ENCODE measurements at places on chromosomes 6 and 20. TPM values are rescaled to one million over a fixed set of nuclear protein-coding genes. Genes with fewer than 3 reads are reported as not detected.

The CAGE1 gene
- not detected for total RNA-seq

The GRIK2 gene
- 0.72 TPM for total RNA-seq

DNA sequence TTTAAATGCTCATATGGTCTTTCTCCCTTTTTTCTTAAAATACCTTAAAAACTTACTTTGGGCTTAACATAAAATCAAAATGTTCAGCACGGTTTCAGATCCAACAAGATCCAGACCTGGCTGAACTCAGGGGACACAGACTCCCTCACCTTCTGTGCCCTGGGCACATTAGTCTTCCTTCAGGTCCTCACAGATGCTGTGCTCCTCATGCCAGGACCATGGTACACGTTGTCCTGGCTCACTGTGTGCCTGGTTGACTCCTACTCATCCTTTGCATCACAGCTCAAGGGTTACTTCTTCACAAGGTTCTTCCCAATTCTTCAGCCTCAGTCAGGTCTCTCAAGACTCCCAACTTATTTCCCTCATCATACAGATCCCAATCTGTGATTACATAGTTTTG is 73.6 kb upstream of the TCF21 start:
- DNase-seq: no peak

DNA sequence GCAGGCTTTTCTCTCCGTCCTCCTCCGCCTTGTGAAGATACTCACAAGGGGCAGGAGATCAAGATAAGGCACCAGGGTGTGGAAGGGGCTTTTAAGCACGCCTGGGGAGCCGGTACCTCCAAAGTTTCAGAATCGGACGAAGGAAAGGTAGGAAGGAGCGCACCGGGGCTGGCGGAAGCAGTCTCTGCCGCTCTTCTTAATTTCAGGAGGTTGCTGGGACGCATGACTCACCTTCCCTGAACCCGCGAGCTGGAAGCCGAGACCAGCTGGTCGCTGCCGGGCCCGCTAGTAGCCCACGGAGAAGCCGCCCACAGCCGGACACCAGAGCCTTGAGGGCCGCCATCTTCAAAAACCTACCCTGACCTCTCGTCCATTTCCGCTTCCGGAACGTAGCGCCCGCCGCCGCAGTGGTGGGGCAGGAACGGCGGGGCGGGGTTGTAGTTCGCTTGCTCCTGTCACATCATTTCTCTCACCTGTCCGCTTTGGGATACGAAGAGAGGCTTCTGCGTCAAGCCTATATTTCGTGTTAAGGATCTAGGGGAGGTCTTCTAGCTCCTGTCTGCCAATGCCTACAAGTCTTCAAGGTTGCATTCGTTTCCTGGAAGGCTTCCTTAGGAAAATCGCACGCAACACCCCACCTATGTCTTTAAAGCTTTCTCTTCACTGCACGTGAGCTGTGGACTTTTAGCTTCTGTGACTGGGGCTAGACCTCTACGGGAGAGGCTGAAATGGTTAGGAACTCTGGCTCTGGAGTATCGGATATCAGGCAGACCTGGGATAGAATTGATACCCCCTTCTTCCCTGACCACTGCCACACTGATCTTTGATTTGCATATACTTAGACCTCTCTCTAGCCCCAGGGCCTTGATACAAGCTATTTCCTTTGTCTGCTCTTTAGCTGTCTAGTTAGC is at the start of gene MRPS18A:
MRPS18A (minus strand) TSS at position 355 of the 911 bp plus-strand sequence; CDS start at position 343, 12 bp downstream.
- peak; percentile 93 for DNase-seq

DNA sequence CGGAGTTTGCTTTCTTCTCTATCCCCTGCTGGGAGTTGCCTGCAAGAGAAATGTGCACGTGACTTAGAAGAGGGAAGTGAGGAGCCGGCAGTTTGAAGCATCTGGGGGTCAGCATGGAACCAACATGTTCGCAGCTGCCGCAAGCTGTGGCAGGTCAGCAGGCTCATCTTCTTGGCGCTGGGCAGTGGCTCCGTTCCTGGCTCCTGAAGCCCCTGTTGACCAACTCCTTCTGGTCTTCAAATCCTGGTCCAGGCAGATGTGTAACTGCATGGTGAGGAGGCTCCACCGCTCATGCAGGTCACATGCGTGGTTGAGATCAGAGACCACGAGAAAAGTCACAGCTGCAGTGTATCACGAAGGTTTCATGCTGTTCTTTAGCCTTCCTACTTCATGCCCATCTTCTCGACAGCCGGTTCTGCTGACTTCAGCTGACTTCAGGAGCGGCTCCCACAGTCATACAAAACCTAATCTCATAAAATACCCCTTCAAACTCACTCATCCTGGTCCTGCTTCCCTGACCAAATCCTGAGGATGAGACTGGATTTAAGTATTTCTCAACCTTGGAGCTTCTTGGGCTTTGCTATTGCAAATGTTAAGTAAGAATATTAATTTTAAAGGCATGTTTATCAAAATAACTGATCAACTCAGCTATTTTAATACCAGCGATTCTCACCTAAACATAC is 44.9 kb upstream of the BCAS1 start:
- no peak for DNase-seq

The MCM8 gene
- total RNA-seq: 18.2 TPM

- DNase-seq: no peak
Observed at GRCh38 chr6:51099201-51099600, 280.5 kb downstream of the TFAP2B start.

The MYL9 gene
- 49.3 TPM for total RNA-seq

The CASP8AP2 gene
- 13.4 TPM for total RNA-seq

DNA sequence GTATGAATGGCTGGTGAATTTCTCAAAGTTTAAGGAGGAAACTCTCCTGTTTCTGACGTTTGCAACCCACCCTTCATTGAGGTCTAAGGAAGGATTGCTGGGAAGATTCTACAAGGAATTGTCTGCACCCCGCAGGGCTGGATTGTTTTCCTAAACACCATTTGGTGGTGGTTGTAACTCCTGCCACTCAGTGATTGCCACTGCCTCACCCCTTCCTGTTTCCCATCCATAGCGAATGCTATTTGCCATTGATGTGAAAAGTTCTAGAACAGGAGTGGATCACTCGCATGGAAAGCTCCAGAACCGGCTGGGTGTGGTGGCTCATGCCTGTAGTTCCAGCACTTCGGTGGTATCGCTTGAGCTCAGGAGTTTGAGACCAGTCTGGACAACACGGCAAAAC is 8.7 kb upstream of the DSP start:
- DNase-seq: peak; percentile 71

DNA sequence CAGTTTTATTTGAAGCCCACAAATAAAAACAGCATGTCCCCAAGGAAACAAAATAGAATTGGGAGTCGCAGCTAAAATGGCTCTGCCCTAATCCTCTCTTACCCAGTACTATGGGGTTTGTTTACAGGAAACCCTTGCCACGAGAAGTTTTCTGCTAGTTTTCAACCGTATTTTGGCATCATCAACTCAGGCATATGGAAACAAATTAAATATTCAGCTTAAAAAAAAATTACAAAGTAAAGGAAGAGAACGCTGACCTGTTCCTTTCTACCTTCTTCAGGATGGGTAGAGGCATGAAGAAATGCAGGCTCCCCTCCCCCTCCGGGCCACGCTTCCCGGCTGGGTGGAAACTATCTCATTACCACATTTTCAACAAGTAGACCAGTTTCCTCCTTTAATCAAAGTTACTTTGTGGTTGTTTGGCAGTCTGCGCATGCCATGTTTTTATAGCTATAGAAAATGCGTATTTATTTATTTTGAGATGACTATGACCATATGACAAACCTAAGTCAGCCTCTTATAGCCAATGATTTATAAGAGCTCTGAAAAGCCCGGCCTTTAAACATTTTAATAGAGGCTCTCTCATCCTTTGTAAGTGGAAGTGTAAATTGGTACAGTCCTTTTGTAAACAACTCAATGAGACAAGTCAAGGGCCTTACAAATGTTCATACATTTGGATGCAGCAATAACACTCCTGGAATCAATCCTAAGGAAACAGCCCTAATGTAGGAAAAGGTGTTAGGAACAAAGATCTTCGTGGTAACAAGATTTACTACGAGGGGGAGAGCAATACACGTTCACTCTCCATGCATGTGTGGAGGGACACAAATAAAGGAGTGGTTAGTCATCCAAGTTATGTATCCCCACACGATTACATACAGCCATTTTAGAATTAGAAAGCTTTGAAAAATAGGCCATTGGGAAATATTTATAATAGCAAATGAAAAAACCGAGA is 16.1 kb upstream of the ZNF217 start:
- peak; percentile 74 for DNase-seq

The TMEM63B gene
- total RNA-seq: 74.3 TPM

DNA sequence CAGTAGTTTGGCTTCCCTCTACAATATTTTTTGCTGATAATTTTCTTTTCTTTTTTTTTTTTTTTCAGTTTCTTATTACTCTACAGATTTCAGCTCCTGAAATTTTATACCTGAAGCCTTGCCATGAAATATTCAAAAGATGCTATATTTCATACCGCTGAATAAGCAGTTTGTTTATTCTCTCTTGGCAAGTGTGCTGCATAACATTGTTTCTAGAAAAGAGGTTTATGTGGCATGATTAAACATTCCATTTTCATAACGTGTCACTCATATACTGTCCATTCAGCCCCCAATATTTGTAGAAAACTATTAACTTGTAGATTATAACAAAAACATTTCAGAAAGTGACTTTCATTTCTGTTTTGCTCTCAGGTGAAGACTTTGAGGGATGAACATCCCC is 174.4 kb upstream of the NOX3 start:
- no peak for DNase-seq

GRCh38 chr20:44208165-44208564 is 2.4 kb downstream of the OSER1 start:
- no peak for DNase-seq

GRCh38 chr6:9458424-9458823 is 956.5 kb downstream of the TFAP2A start:
- DNase-seq: no peak

GRCh38 chr6:21996425-21997118 is 300.3 kb downstream of the PRL start:
- DNase-seq: no peak

The MYBL2 gene
- 71.1 TPM for total RNA-seq

The BCAS4 gene
- total RNA-seq: 2.7 TPM

The TSPO2 gene
- not detected for total RNA-seq

GRCh38 chr6:140107216-140107615 is 732.8 kb upstream of the CITED2 start:
- no peak for DNase-seq

The ADTRP gene
- 79.9 TPM for total RNA-seq

DNA sequence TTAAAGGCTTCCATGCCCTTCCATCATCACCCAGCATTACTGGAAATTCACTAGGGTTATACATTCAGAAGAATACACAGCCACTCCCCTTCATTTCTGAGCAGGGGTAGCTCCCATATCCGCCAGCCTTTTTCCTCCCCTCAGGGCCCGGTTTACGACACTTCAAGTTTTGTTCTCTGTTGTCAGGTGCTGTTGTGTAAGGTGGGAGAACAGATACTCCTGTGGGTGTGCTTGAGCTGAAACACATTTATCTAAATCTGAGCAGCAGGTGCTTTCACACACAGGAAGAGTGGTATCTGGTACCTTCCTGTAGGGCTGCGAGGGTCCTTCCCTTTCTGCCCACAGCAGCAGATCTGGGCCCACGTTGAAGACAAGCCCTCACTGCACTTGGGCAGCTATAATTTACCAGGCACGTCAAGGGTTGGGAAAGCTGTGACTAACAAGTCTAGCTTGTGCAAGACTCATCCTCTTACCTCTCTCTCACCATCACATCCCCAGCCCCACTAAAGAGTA is 215.8 kb upstream of the RREB1 start:
- DNase-seq: no peak

The PRICKLE4 gene
- 1.8 TPM for total RNA-seq

GRCh38 chr6:11711003-11711983 is 67.3 kb downstream of the ADTRP start:
- no peak for DNase-seq

GRCh38 chr20:44914924-44915323 is 5.1 kb downstream of the PABPC1L start:
- DNase-seq: no peak

The DEF6 gene
- total RNA-seq: 12.5 TPM

The TAF8 gene
- 20.5 TPM for total RNA-seq

- DNase-seq: no peak
Observed at GRCh38 chr6:106870069-106870468, 104.5 kb downstream of the CD24 start.

DNA sequence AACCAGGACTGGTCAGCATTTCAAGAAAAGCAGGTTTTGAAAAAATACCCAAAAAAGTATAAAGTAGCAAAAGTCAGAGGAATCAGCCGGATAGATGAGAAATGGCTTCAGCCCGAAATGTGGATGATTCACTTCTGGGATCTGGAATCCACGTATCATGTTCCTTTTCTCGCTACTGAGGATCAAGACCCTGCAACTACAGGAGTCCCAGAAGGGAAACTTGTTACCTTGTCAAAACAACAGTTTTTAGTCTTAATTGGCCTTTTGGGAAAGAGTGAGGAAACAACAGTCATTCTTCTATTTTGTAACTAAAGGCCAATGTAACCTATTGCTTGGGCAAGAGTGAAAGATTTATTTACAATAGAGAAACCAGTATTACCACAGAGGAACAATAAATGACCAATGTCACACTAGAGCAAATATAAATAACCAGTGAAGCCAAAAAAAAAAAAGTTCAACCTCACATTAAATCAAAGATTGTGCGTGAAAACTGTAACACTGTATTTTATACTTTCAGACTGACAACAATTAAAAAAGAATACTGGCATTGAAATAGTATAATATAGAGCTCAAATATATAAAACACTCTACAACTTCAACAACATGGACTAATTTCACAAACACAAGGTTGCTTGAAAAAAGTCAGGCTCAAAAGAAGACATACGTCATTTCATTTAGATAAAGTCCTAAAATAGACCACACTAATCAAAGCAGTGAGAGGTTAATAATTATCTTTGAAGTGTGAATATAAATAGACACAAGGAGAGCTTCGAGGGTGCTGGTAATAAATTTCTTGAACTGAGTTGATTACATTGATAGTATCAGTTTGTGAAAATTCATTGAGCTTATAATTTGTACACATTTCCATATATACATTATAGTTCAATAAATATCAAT is 116.2 kb downstream of the GFRAL start:
- DNase-seq: no peak

DNA sequence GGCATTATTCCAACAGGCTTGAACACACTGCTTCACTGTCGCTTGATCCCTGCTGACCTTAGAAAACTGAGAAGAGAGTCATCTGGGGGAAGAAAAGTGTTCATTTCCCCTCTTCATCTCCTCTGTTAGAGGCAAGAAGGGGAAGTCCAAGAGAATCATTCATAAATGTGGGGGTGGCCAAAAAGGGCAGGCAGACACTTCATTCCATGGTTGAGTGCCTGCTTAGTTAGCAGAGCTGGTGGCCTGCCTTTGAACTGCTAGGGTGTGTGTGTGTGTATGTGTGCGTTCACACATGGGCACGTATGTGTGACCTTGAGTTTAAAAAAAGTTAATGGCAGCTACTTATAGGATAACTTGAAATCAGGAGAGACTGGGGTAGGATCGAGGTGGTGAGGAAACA is 39.4 kb upstream of the RFPL4B start:
- DNase-seq: no peak

DNA sequence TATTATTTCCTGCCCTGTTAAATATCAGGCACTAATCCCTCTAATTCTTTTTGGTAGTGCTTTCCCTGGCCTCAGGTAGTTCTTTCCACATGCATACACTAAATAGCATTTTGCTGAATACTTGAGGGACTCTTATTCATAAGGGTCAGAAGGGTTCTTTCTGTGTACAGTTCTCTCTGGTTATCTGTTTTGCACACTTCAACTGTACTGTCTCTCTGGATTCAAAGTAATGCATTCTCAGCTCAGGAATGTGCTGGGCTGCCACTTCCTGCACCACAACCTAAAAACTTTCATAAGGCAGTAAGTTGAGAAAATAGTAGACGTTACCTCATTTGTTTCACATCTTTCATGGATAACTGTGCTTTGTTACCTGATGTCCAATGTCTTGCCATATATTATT is 32.1 kb downstream of the C6orf141 start:
- no peak for DNase-seq
